ENCODE measurements at places on chromosomes 3 and 15. TPM values are rescaled to one million over a fixed set of nuclear protein-coding genes. Genes with fewer than 3 reads are reported as not detected.

The RTP1 gene
- total RNA-seq: not detected

The DUOXA1 gene
- total RNA-seq: 0.23 TPM

The RTP4 gene
- 1.3 TPM for total RNA-seq

The CHST2 gene
- 1.9 TPM for total RNA-seq

The DAZL gene
- total RNA-seq: not detected

The THRB gene
- total RNA-seq: not detected

The LDHAL6B gene
- not detected for total RNA-seq

The ZBED2 gene
- 306 TPM for total RNA-seq

The PPM1L gene
- 3.5 TPM for total RNA-seq

The AGTR1 gene
- total RNA-seq: not detected

- no peak for DNase-seq
These were observed 47.1 kb upstream of the AKAP13 start for GRCh38 chr15:85333132-85333831.

DNA sequence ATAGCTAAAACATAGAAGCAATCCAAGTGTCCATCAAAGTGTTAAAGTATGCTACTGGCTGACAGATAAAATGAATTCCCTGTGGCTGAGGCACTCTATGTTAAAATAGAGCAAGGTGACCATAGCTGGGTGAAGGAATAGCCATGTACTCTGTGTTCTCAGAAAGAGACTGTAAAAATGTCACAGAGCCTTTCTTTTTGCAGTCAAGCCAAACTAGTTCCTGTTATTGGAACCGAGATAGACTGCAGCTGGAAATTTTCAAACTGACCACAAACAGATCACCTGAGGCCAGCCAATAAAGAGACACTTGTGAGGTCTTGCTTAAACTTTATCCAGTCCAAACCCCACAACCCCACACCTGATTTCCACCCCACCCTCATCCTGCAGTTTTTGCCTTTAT, 422.8 kb upstream of the NAALADL2 start:
- no peak for DNase-seq

DNA sequence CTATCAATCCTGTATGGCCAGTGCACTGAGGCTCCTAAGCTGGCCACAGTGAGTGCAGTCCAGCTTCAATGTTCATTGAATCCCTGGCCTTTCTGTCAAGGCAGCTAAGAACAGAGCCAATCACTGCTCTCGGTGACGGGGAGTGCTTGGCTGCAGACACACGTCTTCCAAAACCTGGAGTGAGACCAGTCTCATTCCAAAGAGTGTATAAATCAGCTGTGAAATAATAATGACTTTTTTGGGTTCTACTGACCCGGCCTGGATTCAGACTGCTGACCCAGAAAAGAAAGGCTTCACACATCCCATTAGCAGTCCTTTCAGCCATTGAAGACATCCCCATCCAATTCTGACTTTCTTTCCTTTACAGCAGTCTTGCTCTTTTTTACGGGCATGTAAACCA, 665.5 kb downstream of the GBE1 start:
- DNase-seq: no peak

GRCh38 chr3:4030624-4031023, 231.4 kb downstream of the LRRN1 start:
- DNase-seq: no peak

DNA sequence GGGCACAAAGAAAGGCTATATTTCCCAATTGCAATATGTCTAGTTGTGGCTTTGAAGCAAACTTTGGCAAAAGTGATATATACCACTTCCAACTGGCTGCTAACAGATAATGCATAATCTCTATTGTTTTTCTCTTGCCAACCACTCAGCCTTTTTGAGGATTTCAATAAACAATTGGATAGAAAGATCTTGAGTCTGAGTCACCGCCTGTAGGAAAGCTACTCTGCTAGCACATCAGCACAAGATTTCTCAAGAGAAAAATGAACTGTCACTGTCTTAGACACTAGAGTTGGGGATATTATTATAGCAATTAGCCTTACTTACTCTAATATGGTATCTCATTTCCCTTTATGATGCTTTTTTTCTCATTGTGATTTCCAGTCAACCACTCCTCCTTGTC, 119.7 kb downstream of the SST start:
- DNase-seq: no peak

DNA sequence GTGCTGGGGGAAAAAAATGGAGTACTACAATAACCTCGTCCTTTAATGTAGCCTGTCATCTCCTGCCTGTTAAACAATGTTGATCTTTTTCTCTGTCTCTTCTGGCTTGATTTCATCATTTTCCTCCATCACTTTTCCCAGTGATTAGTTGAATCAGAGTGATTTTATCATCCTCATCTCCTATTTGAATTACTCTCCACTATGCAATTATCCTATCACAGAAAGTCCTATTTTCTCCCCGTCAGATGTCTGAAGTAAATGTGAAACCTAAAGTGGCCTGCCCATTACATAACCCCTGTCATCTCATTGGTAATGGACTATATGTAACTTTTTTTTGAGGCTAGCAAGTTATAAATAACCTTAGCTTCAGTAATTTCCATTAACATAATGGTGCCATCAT, 201.8 kb downstream of the CACNA2D3 start:
- DNase-seq: no peak

- DNase-seq: no peak
These were observed 60.5 kb upstream of the CTDSPL2 start for GRCh38 chr15:44366971-44367370.

DNA sequence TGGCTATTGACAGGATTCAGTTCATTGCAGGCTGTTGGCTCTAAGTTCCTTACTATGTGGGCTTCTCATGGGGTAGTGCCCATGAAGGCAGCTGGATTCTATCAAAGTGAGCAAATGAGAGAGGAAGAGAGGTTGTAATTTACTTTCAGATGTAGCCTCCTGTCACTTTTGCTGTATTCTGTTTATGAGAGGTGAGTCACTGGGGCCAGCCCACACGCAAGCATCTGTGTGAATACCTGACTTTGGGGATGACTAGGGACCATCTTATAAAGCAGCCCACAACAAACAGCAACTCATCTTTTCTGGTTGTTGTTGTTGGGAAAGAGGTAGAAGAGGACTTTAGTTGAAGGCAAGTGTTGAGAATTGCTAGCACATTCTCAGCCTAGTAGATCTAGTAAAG, 506.3 kb upstream of the GRM7 start:
- DNase-seq: no peak

GRCh38 chr3:118501152-118501551, 533.5 kb downstream of the IGSF11 start:
- no peak for DNase-seq

GRCh38 chr3:192830291-192831110, 87.2 kb downstream of the MB21D2 start:
- DNase-seq: no peak

GRCh38 chr15:94015324-94015723, 216.0 kb upstream of the MCTP2 start:
- DNase-seq: no peak

DNA sequence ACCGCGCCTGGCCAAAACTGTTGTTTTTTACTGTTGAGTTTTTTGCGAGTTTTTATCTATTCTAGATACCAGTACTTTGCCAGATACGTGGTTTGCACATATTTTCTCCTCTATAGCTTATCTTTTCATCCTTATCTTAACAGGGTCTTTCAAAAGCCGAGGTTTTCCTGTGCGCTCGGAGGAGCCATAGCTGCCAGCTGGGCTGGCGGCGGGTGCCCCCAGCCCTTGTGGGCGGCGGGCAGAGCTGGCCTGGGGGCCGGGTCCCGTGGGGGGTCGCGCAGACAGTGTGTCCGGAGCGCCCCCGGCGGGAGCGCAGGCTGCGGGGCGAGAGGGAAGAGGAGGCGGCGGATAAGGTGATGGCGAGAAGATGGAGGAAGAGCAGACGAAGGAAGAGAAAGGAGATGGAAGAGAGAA, 11.1 kb upstream of the EIF4A2 start:
- no peak for DNase-seq

- no peak for DNase-seq
These were observed 120.7 kb downstream of the FNDC3B start for GRCh38 chr3:172159962-172160538.

- DNase-seq: no peak
These were observed 400.0 kb downstream of the FOXP1 start for GRCh38 chr3:71183549-71183948.

GRCh38 chr3:146214493-146214892, 36.4 kb downstream of the PLSCR4 start:
- DNase-seq: no peak

GRCh38 chr15:78396976-78397375, 41.0 kb upstream of the IREB2 start:
- no peak for DNase-seq

GRCh38 chr3:65617787-65618186, 420.9 kb downstream of the MAGI1 start:
- DNase-seq: no peak

DNA sequence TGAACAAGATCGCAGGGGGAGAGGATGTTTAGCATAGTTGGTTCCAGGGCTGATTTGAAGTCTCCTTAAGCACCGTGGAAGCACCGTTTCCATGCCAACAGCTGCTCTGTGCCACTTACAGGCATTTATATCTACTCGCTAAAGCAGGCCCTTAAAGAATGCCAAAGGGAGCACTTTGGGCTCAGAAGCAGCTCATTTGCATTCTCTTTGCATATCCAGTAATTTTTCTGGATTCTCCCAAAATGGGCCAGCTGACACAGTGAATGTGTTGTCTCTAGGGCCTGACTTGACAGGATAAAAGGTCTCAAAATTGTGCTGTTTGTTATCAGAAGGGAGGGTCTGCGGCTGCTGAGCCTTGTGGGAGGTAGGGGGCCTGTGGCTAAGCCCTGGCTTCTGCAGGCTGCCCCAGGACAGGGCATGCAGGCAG, 138.6 kb downstream of the FBLN2 start:
- no peak for DNase-seq

DNA sequence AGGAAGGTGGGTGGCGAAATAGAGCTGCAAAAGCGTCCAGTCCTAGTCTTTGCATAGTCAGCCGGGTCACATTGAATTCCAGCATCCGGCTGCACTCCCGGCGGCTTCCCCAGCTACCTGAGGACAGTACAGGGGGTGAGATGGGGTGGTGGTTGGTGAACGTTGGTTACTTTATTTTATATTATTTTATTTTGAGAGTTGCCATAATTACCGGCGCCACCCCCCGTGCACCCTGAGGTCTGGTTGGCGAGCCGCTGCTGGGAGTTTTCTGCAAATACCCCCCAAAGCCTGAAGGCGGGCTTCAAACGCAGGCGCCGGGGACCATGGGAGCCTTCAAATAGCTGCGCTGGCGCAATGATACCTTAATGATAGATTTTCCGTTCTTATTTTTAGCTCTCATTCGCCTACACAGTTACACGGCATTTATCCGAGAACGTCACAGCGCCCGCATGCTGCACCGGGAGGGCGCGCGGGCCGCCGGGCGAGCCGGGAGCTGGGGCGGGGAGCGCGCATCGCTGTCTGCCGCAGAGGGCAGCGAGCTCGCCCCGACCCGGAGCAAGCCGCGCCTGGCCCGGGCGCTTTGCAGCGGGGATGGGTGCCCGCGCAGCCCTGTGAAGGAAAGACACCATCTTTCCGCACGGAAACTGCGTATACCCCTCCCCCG, 756 bp upstream of the RASGRF1 start:
- no peak for DNase-seq

GRCh38 chr3:52483577-52484381, 11.4 kb upstream of the STAB1 start:
- DNase-seq: no peak

- no peak for DNase-seq
These were observed 372.3 kb upstream of the IL12A start for GRCh38 chr3:159616234-159616825.

DNA sequence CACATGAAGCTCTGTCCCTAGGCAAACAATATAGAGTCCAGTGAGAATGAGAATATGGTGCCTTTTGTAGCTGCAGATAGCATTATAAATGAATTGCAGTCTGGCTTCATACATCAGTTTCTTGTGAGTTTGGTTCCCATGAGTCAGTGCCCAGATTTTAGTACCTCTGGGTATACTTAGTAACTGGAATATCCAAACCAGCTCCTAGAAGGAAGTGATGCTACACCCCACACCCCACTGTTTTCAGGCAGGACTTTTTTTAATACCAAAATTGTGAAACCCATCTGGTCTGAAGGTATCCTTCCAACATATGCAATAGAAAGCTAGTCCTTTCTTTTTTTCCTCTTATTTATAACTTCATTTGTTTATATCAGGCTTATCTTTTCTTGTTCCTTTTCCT, 42.1 kb upstream of the FOXP1 start:
- no peak for DNase-seq
